ENCODE measurements at places on chromosomes 13 and 19. TPM values are rescaled to one million over a fixed set of nuclear protein-coding genes. Genes with fewer than 3 reads are reported as not detected.

- DNase-seq, result no peak
Measured at GRCh38 chr13:32669030-32669646, 82.9 kb downstream of the PDS5B start.

The NCR1 gene
- total RNA-seq, result not detected

DNA sequence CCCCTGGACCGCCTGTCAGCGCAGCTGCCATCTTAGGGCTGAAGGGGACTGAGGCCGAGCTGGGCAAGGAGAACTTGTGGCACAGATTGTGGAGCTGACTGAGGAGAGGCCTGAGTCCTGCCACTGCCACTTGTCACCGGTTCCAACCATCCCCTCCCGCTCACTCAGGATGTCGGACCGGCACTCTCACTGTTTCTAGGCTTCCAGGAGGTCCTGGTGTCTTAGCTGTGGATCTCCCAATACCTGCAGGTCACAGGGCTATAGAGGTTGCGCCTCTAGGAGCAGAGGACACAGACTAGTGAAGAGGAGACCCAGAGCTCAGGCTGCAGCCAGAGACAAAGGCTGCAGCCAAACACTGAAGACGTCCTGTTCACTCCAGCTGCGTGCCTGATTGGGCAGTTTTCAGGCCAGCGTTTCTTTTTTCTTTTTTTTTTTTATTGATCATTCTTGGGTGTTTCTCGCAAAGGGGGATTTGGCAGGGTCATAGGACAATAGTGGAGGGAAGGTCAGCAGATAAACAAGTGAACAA is 15.3 kb upstream of the ZNF486 start:
- DNase-seq, result no peak

- DNase-seq, result no peak
Measured at GRCh38 chr13:21739771-21740170, 68.9 kb downstream of the FGF9 start.

GRCh38 chr19:40920300-40921004 is 38.4 kb upstream of the CYP2A7 start:
- no peak for DNase-seq

DNA sequence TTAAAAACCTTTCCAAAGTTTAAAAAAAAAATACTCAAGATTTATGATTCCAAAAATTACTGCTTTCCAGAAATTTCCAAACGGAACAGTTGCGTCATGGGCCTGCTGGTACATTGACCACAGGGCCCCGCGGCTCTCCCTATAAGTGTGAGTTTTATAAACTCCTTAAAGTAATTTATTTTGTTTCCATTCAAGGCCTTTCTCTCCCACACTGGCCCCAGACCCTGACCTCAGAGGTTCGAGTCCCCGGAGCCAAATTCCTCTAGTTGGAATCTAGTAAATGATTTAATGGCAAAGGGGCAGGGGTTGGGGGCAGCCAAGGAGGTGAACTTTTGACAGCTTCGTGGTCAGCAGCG is 97.5 kb downstream of the INSR start:
- peak; percentile 55 for DNase-seq

The POLRMT gene
- total RNA-seq, result 41.5 TPM

The AP1M2 gene
- total RNA-seq, result not detected

The ZNF433 gene
- total RNA-seq, result 3.6 TPM

GRCh38 chr19:44741841-44742329 is 6.6 kb upstream of the BCL3 start:
- peak; percentile 98 for DNase-seq

GRCh38 chr19:46861691-46862502 is 1.1 kb downstream of the ARHGAP35 start:
- DNase-seq, result peak; percentile 30

GRCh38 chr13:74073274-74073673 is 60.9 kb downstream of the KLF12 start:
- DNase-seq, result no peak

The FFAR2 gene
- 0.16 TPM for total RNA-seq

- peak; percentile 66 for DNase-seq
Measured at GRCh38 chr19:13060233-13060963, 42.3 kb downstream of the LYL1 start.

- no peak for DNase-seq
Measured at GRCh38 chr13:30134578-30134977, 172.8 kb downstream of the KATNAL1 start.

The GPR12 gene
- total RNA-seq, result not detected

The FCER2 gene
- 0.54 TPM for total RNA-seq

- DNase-seq, result no peak
Measured at GRCh38 chr13:111361046-111361872, 40.8 kb downstream of the TEX29 start.

GRCh38 chr13:112574416-112574815 is 13.5 kb downstream of the TUBGCP3 start:
- DNase-seq, result no peak

The WDR18 gene
- 19.2 TPM for total RNA-seq

- DNase-seq, result no peak
Measured at GRCh38 chr19:21109116-21109515, 27.1 kb downstream of the ZNF714 start.

DNA sequence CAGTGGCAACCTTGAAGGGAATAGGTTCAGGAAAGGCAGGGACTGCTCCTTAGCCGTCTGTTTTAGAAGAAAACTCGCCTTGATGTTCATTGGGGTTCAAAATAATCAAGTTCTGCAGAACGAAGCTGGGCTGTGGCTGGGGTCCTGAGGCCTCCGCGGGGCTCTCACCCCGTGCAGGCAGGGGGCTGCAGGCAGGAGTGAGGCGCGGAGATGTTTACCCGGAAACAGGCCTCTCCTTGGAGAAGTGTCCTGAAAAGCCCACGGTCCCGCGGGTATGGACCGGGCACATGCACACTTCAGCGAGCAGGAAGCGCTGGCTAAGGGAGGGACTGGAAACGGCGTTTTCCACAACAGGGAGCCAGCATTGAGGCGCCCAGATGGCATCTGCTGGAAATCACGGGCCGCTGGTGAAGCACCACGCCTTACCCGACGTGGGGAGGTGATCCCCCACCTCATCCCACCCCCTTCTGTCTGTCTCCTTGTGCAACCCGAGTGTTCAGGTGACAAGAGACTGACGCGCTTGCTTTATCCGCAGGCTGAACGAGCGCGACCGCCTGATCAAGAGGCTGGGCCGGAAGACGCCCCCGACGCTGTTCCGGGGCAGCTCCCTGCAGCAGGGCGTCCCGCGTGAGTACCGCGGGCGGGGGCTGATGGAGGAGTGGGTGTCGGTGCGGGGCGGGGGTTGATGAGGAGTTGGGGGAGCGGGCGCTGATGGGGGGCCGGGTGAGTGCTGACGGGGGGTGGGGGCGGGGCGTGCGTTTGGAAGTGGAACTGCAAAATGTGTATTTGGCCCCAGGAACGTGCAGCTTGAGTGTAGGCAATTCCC is 39.6 kb downstream of the SHISA2 start:
- no peak for DNase-seq

The RFPL4AL1 gene
- not detected for total RNA-seq

The ZNF253 gene
- 12.2 TPM for total RNA-seq

The TNNI3 gene
- 1,912 TPM for total RNA-seq

DNA sequence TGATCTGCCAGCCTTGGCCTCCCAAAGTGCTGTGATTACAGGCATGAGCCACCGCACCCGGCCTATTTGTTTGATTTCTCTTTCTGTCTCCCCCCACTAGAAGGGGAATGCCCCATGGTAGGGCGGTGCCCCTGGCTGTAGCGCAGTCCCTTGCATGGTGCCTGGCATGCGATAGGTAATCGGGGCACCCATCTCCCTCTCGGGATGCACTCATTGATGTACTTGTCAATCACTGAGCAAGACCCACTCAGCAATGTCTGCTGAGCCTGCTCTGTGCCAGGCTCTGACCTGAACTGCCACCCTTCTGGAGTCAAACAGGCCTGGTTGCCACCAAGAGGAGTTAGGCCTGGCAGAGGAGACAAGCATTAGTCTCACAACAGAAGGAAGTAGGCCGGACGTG is 19.8 kb downstream of the DNM2 start:
- no peak for DNase-seq

The CAPN12 gene
- 0.60 TPM for total RNA-seq

DNA sequence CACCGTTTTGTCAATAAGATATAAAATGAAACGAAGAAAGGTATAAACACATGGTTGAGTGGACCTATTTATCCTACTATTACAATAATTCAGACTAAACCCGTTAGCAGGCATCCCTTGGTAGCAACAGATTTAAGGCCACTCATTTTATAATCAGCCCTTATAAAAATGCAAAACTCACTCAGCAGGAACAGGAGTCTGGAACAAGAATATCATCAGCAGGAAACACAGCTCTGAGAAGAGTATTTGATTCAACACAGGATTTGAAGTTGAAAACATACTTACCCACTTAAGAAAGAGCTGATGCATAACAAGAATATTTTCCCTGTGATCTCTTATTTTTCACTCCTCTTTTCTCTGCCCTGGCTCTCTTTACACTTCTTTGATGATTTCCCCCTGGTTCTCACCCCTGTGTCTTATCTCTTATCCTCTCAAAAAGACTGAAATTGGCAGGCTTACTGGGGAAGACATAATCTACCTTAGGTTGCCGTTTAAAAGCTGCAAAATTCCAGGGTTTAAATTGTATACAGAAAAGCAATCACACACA is 1722.7 kb downstream of the SLITRK5 start:
- no peak for DNase-seq

GRCh38 chr19:19191768-19192077 is 229 bp downstream of the BORCS8 start:
- no peak for DNase-seq

DNA sequence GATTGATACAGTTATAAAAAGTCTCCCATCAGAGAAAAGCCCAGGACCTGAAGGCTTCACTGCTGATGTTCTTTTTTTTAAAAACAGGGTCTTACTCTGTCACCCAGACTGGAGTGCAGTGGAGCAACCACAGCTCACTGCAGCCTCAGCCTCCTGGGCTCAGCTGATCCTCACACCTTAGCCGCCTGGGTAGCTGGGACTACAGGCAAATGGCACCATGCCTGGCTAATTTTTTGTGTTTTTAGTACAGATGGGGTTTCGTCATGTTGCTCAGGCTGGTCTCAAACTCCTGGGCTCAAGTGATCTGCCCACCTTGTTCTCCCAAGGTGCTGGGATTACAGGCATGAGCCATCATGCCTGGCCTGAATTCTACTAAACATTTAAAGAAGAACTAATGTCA is 33.1 kb downstream of the TEX29 start:
- no peak for DNase-seq

DNA sequence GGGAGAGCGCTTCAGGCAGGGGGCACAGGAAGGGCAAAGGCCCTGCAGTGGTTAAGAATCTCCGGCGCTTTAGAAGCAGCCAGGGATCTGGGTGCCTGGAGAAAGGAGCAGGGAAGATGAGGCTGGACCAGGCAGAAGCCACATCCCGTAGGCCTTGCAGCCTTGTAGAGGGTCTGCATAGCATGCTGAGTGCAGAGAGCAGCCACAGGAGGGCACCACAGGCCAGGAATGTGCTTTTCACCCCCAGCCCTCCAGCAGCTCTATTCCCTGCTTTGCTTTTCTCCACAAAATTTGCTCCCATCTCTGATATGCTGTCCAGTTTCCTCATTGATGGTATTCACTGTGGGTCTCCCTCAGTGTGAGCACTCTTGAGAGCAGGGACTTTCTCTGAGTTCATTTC is 5.7 kb downstream of the WDR62 start:
- peak; percentile 62 for DNase-seq

DNA sequence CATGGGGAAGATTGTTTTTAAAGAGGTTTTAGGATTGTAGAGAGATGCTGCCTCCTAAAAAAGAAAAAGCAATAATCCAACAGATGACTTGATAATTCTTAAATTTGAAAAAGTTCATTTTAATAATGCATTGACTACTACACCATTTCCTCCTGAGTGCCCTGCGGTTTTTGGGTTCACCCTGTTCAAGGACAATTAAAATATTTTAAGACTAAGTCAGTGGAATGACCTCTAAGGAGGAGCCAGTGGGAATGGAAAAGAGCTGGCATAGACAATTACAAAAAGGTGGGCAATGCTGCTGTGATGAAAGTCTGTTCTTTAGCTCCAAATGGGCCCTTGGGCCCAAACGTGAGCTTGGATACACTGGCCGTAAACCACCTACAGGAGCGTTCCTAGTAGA is 217.8 kb downstream of the LHFPL6 start:
- no peak for DNase-seq

DNA sequence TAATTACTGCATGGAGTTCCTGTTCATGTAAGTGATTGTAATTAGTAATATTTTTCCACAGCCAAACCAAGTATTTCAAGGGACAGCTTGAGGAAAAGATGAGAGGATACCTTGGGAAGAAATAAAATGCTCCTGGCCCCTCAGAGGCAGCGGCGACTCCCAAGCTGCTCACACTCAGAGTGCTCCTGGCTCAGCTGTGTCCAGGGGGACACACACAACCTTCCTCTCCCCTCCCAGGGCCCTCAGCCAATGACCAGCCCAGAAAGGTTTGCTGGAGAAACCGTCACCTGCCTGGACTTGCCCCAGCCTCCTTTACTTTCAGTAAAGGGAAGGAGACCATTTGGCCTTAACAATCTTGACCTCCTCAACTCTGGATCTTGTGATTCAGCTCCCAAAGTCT is 51.1 kb downstream of the CRYL1 start:
- DNase-seq, result no peak

DNA sequence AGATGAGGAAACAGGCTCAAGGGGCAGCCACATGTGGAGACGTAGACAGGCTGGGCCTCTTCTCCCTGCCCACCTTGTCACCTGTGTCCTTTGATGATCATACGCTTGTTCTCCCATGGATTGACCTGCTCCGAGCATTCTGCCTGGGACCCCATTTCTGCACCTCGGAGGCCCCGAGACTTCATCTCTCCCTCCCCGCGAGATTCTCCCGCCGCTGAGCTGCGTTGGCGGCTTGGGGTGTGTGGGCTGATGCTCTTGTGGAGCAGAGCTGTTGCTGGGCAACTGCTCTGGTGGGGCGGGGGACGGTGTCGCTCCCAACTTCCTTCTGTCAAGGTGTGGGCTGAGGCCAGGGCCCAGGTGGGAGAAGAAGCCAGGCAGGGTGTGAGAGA is 22.1 kb downstream of the MAST3 start:
- no peak for DNase-seq

GRCh38 chr19:5090465-5091017 is 121.6 kb downstream of the KDM4B start:
- no peak for DNase-seq

The TMEM59L gene
- 2.7 TPM for total RNA-seq

The CACNG6 gene
- not detected for total RNA-seq

The HNRNPA1L2 gene
- total RNA-seq, result 4.7 TPM

GRCh38 chr13:95948656-95949055 is 104.5 kb downstream of the UGGT2 start:
- no peak for DNase-seq

DNA sequence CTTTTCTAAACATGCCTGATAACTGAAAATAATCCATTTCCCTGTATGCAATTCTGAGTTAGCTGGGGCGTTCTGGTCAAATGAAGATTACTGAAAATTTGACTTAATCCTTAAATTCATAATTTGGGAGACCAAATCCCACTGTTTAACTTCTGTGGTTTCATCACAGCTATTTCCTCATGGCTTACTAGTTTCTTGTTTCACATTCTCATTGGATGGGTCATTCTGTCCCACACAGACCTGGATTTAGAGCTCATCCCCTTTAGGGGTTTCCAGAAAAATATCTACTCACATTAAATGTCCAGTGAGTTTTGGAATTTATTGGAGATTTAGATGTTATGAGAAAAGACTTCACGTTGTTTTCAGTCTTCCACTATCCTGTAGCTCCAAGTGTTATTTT is 709.3 kb upstream of the KLHL1 start:
- no peak for DNase-seq

The PVR gene
- total RNA-seq, result 76.5 TPM
